ENCODE measurements at places on chromosomes 6 and 20. TPM values are rescaled to one million over a fixed set of nuclear protein-coding genes. Genes with fewer than 3 reads are reported as not detected.

GRCh38 chr20:35699127-35699956 lies at the start of the genes NFS1 and ROMO1:
Gene NFS1, minus strand, starts transcription at chr20:35699352. Its CDS starts 64 bp downstream, at chr20:35699288.
Gene ROMO1, plus strand, starts transcription at chr20:35699405. Its CDS starts 228 bp downstream, at chr20:35699633.
- peak; percentile 60 for DNase-seq

DNA sequence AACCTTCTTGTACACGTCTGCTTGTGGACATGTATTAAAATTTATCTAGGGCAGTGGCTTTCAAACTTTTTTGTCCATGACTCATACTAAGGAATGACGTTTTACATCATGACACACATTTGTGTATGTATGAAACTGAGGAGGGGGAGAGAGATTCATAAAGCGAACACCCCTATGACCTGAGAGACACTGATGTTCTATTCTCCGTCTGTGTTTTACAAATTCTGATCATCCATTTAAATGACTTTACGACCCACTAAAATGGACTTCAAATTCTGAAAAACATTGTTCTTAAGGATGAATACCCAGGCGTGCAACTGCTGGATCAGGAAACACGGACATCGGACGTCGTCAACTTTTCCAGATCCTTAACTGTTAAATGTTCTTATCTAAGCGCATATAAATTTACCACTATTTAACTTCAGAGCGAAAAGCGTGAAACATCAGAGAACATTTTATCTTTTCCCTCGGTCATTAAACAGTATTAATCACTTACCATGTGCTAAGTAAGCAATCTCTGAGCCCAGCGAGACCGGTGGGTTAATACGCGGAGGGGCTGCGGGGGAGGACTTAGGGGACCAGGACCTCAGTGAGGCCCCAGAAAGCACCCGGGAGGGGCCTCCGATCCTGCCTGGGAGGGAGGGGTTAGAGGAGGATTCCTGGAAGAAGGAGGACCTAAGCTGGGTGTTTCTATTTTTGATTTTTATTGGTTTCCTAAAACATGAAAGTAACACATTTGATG lies 1.2 kb downstream of the PLAGL1 start:
- peak; percentile 46 for DNase-seq

DNA sequence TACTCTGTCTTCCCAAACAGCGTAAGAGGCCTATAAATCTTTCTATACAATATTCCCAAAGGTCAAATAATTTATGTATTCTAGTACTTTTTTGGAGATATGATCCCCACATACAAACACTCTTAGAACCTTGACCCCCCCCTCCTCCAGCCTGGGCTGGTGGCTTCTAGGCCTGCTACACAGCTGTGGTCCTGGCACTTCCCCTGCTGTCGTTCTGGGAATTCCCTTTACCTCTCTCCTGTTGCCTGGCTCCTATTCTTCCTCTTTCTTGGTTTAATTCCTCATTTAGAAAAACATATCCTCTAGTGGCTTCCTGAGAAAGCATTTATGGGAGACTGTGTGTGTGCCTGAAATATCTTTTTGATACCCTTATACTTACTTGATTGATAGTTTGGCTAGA lies 4.1 kb upstream of the TXLNB start:
- no peak for DNase-seq

GRCh38 chr6:2505624-2506023 lies 245.1 kb downstream of the MYLK4 start:
- no peak for DNase-seq

DNA sequence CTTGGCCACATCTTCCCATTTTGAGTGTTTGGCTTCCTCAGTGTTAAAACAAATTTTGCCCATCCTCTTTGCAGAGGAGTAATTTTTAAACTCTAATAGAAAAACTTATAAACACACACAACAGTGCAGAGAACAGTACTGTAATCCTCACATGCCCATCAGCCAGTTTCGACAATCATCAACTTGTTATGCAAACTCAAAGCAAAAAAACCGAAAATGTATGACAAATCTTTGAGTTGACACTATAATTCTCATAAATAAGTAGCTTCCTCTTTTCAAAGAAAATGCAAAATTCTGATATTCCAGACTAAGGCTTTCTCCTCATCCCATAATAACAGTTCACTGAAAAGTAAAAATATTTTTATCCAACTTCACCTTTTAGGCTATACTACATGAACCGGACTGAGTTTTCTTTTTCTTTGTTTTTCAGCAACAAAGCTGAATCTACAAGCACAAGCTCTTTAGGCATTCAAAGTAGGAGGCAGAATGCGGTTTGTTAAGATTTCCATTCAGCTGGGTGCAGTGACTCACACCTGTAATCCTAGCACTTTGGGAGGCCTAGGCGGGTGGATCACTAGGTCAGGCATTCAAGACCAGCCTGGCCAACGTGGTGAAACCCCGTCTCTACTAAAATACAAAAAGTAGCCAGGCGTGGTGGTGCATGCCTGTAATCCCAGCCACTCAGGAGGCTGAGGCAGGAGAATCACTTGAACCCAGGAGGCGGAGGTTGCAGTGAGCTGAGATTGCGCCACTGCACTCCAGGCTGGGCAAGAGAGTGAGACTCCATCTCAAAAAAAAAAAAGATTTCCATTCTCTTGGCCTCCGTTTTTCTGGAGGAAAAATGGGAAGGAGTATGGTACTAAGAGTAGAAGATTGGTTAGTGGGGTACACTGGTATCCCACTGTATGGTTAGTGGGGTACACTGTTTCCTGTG lies 74.8 kb downstream of the GCNT2 start:
- DNase-seq: no peak

GRCh38 chr6:63307581-63308246 lies 12.1 kb downstream of the LGSN start:
- no peak for DNase-seq

GRCh38 chr20:46962452-46963195 lies 68.0 kb downstream of the EYA2 start:
- no peak for DNase-seq

GRCh38 chr6:155530219-155530834 lies 74.7 kb upstream of the NOX3 start:
- DNase-seq: peak; percentile 13

GRCh38 chr6:18598551-18599264 lies 211.6 kb downstream of the RNF144B start:
- DNase-seq: peak; percentile 32

DNA sequence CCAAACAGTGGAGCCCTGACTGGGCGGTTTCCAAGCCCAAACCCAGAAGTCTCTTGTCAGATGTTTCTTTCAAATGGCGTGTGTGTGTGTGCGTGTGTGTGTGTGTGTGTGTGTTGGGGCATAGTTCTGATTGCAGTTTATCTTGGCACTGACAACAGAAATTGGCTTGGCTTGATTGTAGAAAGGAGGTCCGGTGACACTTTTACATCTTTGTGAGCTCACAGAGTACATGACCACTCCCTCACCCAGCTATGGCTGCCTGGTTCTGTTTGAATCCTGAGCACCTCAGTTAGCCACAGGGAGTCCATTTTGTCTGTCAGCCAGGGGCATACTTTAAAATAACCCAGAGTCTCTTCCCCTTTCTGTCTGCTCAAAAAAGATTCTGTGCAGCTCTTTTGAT lies 276.3 kb downstream of the CD83 start:
- no peak for DNase-seq

DNA sequence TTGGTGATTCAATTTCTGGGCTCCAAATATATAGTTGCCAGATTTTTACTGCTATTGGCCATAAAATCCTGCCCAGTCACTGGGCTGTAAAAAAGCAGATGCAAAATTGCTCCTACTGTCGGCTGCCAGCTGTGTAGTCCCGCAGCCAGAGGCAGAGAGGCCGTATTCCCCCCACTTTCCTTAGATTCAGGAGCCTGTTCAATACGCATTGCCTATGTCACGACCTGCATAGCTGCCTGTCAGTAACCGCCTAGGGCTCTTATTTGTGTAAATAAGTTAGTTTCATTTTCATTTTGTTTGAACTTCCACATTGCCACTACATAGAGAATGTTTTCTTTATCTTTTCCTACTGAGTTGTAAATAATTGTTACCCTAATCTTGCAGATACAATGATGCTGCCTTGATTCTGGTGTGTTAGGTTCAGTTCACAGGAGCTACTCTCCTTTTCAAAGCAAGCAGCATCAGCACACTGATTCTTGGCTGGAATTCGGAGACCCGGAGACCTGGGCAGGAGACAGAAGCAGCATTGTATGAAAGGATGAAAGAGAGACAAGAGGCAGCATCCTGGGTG lies 46.0 kb upstream of the UST start:
- DNase-seq: peak; percentile 22

DNA sequence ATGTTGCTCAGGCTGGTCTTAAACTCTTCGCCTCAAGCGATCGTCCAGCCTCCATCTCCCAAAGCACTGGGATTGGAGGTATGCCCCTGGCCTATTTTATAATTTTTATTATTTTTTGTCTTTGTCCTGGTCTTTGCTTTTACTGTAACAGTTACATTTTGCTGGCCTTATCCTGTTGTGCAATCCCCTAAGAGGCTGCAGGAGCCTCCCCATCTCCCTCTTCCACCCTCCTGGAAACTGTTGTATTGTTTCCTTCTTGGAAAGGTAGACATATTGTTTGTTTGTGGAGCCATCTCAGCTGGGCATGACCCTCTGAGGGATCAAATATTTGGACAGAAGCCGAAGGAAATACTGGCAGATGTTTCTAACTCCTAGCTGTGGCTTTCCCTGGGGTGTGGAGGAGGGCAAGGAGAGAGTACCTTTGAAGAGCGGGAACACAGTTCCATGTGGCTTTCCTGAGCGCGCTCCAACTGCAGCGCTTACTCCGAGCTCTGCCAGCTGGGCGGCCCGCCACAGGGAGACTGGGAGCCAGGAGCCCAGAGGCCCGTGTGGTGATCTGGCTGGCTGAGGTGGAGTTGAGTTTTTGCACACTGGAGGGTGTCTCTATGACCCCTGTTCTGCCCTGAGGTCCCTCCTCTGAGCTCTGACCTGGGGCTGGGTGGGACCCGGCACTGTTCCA lies 4.9 kb downstream of the MAPK13 start:
- DNase-seq: no peak

DNA sequence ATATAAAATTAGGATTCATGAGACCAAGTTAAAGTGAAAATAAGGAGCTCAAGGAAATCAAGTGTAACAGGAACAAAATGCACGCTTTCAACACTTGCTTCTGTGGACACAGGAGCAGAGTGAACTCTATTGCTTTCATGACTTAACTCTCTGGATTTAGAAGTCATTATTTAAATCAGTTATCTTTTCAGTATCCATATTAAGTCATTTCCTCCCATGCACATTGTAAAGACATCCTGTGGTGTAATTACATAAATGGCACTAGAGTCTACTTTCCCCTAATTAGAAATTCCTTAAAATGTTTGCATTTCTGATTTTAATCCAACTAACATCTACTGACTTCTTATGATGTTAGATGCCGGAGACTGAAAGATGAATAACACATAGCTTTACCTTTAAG lies 88.0 kb downstream of the INSM1 start:
- DNase-seq: no peak

DNA sequence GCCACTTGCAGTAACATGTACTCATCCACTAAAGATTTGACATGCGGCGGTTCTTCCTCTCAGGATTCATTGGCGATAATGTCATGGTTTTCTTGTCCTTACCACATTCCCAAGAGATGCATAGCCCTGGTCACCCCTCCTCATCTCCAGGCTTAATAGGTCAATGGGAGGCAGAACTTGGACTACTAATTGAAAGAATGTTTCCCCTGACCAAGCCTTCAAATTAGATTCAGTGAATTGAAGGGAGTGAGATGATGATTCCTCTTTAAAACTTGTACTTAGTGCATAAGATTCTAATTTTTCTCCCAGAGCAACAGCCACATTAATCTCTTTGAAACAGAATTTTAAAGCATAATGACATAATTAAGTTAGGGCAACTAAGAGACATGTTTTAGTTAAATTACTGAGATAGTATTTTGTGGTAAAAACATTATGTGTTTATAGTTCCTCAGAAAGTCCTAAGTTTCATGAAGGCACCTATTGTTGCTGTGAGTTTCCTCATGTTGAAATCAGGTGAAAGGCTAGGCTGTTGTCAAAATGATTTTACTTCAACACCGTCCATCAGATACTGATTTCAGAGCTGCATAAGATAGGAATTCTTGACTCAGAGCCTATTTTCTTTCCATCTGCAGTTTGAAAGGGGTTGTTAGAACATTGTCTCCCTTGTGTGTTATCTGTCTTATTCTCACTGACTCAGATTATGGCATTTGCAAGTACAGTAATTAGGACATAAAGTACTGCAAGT lies 48.5 kb downstream of the STK4 start:
- DNase-seq: peak; percentile 42

DNA sequence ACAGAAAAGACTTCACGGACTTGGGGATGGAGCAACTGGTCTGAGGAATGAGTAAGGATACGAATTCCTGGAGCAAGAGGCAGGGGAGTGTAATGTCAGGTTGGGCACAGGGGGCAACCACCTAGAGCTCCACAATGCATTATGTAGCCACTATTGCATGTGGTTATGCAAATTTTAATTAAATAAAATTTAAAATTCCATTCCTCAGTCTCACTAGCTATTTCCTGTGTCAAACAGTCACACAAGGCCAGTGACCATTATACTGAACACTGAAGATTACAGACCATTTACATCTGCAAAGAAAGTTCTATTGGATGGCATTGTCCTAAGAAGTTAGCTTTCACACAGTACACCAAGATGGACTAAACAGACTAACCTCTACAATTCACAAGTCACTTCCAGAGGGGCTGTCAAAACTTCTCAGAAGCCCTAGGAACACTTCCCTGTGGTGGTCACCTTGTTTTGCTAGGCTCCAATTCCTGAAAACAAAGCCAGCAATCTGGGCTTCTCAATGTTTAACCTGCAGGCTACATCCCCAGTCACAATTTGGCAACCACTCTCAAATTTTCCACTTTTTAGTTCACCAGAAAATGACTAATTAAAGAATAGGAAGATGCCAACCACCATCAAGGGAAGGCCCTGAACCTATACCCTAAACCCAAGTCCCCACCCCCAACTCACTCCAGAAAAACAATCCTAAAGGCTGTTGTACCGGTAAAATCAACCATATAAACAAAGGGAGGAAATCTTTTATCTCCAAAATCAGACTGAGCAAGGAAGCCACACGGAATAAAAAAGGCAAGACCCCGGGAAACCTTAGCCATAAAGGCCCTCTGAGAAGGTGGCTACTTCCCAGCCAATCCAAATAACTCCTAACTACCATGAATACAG lies 34.2 kb upstream of the C20orf203 start:
- no peak for DNase-seq

GRCh38 chr20:11091511-11091910 lies 417.7 kb upstream of the JAG1 start:
- no peak for DNase-seq

GRCh38 chr6:127186889-127187288 lies 68.4 kb downstream of the RSPO3 start:
- no peak for DNase-seq

DNA sequence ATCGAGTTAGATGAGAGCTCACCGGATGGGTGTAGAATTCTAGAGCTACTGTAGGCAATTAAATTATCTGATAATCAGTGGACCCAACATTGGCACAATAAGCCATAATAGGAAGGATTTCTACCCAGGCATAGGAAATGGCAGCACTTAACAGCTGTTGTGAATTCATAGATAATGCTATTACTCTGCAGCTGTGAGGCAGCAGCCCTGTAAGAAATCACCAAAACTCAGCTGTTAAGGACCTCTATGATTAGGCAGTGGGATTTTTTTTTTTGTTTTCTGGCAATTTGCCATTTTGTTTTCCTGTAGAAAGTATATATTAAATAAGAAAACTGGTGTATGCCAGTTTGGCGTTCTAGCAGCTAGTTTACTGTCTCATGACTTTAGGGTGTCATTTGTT lies 609.1 kb upstream of the SLC35B3 start:
- no peak for DNase-seq

Gene EPB41L1
- total RNA-seq: 18.1 TPM

Gene FOXF2
- 0.59 TPM for total RNA-seq

Gene ARHGAP18
- 20.2 TPM for total RNA-seq

Gene ZNF391
- total RNA-seq: 3.0 TPM

Gene CDSN
- total RNA-seq: 37.1 TPM

Gene HLA-DQB2
- 6.4 TPM for total RNA-seq

Gene DEFB124
- total RNA-seq: not detected

Gene HS3ST5
- total RNA-seq: 0.30 TPM

Gene DDO
- total RNA-seq: 1.3 TPM

Gene OOEP
- not detected for total RNA-seq

Gene CLPSL2
- not detected for total RNA-seq

Gene CSTF1
- total RNA-seq: 23.0 TPM
